ENCODE measurements at places on chromosomes 16 and 17.

DNA sequence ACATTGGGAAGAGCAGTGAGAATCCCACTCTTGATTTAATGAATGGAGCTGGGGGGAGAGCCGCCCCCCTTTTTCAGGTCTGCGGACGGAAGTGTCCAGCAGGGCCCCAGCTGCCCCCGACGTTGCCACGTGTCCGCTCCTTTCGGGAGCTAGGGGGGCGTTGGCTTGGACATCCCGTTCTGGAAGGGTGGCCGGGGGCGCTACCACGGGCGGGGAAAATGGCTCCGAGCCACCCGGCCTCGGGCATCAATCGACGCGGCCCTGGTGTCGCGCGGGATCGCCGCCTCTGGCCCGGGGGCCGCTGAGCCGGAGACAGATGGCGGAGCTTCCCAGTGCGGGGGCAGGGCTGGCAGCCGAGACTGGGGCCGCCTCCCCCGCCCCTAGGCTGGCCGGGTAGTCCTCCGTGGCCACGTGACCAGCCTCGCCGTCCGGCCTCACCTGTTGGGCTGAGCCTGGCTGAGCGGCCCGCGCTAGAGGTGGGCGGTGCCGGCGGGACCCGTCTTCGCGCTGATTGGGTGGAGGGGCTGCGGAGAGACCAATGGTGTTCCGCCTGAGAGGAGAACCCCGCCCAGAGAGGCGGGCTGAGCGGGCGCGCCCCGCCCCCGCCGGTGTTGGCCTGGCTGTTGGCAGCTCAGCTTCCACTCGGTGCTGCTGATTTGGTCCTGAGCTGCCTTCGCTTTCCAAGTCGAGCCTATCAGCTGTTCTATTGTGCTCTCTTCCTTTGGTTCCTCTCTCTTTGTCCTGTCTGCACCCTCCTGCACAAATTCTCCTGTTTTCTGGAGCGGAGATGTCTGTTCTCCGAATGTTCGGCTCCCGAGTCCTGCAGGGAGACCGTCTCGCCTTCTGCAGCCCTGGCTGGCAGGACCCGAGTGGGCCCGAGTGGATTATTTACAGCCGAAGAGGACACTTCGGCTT, 8.3 kb downstream of the HS3ST3B1 start:
- peak; percentile 82 for DNase-seq

- peak; percentile 89 for DNase-seq
Observed at GRCh38 chr16:15427648-15428239, 6.6 kb upstream of the BMERB1 start.

DNA sequence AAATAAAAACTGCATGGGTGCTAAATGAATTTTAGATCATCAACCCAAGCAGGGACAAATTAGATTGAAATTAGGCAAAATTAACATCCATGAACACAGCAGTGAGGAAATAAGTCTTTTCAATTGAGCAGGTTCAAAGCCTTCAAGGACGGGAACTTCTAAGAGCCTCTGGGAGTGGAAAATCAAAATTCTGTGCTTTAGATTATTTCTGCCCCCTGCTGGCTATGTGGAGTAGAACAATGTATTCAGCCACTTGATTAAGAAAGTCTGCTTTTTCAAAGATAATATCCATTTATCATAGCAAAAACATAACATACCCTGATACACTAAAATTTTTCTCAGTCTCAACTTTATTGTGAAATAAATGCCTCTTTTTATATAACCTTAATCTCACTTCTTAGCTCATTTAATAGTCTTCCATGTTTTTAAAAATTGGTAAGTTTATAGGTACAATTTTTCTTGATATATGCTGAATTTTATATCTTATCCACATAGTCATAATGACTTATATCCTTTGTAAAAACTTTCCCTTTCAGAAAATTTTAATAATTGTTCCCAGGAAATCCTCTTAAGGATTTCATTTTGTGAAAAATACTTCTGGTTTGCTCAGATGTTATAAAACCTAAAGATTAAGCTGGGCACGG, 28.1 kb upstream of the NOL11 start:
- DNase-seq: peak; percentile 69

DNA sequence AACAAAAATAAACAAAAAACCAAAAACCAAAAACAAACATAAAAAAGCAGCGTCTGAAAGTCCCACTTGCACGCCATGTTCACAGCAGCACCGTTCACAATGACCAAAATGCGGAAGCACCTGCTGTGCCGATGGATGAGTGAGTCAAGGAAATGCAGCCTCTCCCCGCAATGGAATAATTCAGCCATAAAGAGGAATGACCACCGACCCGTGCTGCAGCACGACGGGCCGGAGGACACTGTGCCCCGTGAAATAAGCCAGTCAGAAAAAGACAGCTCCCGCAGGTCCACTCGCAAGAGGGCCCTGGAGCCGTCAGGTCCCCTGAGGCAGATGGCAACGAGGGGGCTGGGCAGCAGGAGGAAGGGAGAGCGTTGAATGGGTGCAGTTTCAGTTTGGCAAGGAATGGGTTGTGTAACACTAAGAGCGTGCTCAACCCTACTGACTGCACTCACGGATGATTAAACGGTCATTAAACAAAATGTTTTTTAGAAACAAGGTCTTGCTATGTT, 5.1 kb downstream of the CLCN7 start:
- no peak for DNase-seq

DNA sequence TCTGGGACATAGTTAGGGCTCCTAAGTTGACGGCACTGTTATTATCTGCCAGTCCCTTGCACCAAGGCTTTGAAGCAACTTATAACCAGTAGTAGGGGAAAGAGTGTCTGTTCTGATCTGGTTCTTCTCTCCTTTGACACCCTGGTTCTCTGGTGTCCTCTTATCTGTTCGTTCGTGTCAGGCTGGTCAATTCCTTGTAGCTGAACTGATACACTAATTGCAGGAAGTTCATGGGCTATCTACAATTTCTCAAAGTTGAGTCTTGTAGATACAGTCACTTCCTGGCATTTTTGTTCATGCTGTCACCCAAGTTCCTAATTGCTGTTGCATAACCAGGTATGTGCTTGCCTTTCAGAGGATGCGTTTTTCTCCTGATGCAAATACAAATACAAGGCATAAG, 17.3 kb upstream of the MYO1D start:
- no peak for DNase-seq

DNA sequence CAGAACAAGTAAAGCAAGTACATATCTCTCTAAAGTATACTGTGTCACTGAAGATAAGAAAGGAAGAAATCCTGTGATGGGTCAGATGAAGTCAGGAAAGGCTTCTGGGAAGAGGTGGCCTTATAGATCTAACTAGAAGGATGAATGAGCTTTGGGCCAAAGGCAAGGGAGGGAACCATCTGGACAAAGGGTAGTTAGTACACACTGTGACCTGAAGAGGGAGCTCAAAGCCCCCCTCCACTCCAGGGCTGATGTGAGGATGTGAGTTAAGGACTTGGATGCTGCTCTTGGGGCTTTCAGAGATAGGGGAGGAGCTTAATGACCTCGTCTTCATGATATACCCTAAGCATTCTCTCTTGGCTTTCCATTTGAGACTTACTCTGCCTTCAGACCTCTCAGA, 185.3 kb upstream of the CACNG3 start:
- DNase-seq: no peak

DNA sequence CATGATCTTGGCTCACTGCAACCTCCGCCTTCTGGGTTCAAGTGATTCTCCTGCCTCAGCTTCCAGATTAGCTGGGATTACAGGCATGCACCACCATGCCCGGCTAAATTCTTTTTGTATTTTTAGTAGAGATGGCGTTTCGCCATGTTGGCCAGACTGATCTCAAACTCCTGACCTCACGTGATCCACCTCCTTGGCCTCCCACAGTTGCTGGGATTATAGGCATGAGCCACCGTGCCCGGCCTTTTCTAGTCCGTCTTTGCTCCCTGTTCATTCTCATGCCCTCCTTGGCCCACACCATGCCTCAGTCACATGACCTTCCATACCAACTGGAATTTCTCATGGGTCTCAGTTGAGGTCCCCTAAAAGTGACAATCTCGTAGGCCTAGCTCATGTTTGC, 86.9 kb downstream of the SNX29 start:
- no peak for DNase-seq

DNA sequence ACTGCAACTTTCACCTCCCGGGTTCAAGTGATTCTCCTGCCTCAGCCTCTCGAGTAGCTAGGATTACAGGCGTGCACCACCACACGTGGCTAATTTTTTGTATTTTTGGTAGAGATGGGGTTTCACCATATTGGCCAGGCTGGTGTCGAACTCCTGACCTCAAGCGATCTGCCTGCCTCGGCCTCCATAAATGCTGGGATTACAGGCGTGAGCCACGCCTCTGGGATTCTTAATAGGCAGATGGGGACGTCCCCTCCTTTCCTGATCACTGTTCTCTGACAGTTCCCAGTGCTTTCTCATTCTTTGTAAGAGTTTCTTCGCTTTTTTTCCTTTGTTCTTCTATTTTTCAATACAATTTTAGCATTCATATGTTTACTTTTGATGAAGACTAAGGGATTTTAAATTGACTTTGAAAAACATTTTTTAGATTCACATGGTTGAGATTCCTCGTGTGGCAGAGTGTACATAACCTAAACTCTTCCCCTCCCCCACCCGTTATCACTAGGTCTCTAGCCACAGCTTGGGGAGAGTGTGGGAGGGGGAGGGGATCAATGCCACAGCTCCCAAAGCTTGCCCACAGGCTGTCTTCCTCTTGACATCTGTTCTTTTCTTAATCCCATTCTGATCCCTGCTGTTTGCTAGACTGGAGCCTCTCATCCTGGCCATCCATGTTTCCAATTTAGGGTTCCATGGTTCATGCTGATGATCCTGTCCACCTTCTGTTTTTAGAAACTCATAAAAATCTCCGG, 11.0 kb downstream of the ADORA2B start:
- no peak for DNase-seq

- DNase-seq: no peak
Observed at GRCh38 chr16:1072526-1073261, at the start of gene SSTR5. Gene SSTR5, plus strand, starts transcription at chr16:1072747. Its CDS starts 6,122 bp downstream, at chr16:1078869.

- DNase-seq: no peak
Observed at GRCh38 chr17:15233022-15233805, 31.9 kb downstream of the PMP22 start.

DNA sequence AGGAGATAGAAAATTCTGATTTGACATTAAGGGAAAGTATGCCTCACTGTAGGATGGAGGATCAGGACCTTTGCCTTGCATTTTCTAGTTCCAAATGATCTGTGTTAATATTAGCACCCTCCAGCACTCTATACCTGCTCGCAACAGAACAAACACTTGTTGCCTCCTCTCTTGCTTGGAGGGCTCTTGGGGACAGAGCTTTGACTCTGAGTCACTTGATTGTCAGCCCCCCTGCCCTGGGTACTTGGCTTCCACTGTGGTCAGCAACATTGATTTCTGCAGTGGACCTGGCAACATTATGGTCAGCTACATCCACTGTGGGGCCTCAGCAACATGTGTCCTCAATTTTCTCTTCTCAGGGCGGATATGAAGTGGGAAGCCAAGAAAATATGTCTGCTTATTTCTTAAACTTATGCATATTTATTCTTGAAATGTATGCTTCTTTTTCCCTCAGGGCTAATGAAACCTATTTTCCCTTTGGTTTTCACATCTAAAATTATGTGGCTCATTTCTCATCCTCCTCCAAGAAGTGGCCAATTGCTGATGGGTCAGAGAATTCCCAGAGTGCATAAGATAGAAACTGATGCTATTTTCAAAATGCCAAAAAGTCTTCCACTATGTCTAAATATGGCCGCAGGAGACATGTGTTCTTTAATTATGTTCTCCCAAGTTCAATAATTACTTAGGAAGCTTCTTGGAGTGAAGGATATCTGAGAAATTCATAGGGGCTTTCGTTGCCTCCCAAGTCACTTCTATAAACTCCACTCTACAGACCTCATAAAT, 94.6 kb upstream of the SMIM36 start:
- DNase-seq: peak; percentile 76

DNA sequence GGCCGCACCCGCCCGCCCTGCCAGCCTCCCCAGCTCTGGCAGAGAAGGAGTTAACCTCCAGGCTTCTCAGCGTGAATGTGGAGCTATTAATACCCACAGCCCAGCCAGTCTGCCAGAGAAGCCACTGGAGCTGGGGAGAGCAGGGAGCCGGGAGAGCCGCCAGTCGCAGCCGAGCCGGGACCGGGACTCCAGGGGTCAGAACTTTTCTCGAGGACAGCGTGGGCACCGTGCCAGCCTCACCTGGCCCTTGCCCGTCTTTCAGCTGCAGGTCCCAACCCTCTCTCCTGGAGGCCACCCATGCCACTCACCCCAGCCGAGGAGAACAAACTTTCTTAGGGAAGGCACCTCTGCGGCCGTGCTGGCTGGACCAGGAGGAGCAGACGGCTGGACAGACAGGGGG, 33.8 kb upstream of the SBK1 start:
- DNase-seq: no peak

- DNase-seq: no peak
Observed at GRCh38 chr17:44277976-44278375, 10.0 kb upstream of the SLC4A1 start.

- no peak for DNase-seq
Observed at GRCh38 chr16:66427036-66427860, at the start of gene BEAN1. Gene BEAN1, plus strand, starts transcription at chr16:66427295. Its CDS starts 10,382 bp downstream, at chr16:66437677.

DNA sequence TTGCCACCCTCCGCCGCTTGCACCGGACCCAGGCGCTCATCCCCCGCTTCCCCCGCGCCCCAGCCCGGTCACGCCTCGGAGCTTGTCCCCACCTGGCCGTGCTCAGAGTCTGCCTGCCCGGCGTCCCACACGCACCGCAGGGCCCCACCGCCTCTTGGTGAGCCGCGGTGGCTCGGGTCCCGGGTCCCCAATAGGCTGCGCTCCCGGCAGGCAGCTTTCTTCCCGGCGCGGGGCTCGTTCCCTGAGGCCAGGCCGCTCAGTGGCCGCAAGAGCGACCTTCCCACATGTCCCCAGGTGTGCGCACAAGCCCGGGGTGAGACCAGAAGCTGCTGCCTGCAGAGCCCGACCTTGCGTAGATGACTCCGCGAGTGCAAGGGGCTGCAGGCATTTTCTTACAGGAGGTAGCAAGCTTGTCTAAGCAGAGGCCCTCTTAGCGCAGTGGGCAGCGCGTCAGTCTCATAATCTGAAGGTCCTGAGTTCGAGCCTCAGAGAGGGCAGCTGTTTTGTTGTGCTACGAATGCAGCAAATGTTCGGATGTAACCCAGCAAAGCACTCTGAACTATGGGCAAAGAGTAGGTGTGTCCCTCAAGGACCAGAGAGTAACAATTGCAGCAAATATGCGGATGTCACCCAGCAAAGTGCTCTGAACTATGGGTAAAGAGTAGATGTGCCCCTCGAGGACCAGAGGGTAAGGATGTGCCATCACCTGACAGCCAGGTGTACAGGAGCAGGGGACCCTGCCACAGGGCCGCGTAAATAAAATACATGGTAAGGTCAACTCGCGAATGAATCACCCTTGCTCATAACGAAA, 15.6 kb downstream of the TLE7 start:
- no peak for DNase-seq

DNA sequence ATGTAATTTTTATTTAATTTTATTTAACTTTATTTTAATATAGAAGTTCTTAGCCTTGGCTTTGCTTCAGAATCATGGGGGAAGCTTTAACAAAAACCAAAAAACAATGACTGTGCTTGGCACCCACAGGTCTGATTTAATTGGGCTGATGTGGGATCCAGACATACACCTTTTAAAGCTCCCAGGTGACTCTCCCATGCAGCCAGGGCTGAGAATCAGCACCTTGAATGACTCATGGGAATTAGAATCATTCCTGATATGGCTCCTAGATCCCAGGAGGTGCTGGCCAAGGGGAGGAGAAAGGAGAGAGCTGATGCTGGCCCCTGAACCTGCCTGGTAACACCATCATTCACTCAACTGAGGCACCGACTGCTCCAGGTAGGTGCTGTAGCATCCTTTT, 240.7 kb downstream of the PARN start:
- no peak for DNase-seq

Measured in skin of body (tissue), 3 donors.